ENCODE measurements at places on chromosomes 1 and 21. TPM values are rescaled to one million over a fixed set of nuclear protein-coding genes. Genes with fewer than 3 reads are reported as not detected.
A peak's percentile ranks its signal among the peaks of the same experiment; 100 is the strongest.

DNA sequence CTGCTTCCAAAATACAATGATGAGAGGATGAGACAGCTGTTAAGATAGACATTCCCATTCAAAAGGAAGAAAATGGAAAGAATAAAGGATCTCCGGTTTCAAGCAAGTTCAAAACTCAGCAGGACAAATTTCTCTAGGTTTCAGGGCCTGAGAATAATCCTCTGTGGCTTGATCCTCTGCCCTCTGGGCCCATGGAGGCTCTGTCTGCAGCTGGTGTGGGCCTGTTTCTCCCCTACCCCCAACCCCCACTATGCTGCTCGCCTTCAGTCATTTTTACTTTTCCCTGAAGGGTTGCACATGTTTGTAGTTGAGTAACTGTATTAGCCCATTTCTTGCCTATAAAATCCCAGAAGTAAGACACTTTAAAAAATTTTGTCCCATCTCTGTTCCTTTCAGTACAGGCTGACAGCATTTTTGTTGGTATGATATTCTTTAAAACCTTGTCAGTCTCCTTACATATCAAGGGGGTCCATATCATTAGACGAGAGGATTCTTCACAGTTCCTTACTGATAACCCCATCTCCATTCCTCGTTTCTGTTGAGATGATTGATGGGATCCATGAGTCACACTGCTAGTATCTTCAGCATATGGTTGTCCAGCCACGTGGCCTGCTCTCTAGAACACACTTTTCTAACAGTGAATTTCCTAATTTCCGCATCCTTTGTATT, 10.5 kb downstream of the ZMYM4 start:
- DNase-seq: no peak

- no peak for DNase-seq
These were observed 15.8 kb downstream of the KCNQ4 start for GRCh38 chr1:40799351-40799867.

- DNase-seq: peak; percentile 50
These were observed 36.8 kb downstream of the MAB21L3 start for GRCh38 chr1:116147972-116148371.

DNA sequence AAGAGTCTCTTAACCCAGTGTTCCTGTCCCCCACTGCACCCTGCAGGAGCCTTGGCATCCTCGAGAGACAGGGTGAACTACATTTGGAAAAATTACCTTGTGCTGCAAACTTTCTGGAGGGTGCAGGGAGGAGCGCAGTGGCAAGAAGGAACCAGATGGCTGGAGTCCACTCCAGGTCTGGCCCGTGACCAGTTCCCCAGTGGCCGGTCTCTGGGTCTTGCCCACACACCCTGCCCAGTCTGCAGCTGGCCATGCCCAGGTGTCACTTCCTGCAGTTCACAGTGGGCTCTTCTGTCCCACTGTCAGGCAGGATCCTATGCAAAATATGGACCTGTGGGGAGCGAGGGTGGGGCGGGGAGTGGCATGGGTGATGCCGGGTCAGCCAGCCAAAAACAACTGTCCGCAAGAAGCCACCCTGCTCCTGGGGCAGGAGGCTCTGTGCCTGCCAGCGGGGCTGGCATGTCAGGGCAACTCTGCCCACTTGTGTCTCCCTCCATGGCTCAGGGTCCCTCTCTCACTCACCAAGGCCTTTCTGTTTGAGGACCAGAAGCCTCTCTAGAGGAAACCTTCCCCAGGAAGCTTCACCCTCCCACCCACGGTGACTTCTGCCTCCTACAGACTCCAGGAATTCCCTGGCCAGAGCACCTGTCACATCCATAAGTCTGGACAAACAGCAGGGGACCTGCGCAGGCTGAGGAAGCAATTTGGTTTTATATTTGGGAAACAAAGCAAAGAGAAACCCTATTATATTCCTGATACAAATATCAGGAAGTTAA, 55.6 kb downstream of the KIF21B start:
- no peak for DNase-seq

DNA sequence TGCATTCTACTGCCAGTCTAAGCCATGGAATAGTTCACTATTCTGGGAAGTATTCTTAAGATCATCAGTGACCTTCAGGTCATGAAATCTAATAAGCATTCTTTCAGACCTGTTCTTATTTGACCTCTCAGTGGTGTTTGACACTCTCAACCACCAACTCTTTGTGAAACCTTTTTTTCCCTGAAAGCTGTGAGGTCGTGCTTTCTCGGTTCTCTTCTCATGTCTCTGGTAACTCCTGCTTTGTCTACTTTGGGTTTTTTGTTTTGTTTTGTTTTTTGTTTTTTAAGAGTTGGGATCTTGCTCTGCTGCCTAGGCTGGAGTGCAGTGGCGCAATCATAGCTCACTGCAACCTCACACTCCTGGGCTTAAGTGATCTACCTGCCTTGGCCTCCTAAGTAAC, 56.3 kb downstream of the POU2F1 start:
- DNase-seq: no peak

GRCh38 chr1:166114419-166114818, 52.4 kb downstream of the FAM78B start:
- DNase-seq: no peak

DNA sequence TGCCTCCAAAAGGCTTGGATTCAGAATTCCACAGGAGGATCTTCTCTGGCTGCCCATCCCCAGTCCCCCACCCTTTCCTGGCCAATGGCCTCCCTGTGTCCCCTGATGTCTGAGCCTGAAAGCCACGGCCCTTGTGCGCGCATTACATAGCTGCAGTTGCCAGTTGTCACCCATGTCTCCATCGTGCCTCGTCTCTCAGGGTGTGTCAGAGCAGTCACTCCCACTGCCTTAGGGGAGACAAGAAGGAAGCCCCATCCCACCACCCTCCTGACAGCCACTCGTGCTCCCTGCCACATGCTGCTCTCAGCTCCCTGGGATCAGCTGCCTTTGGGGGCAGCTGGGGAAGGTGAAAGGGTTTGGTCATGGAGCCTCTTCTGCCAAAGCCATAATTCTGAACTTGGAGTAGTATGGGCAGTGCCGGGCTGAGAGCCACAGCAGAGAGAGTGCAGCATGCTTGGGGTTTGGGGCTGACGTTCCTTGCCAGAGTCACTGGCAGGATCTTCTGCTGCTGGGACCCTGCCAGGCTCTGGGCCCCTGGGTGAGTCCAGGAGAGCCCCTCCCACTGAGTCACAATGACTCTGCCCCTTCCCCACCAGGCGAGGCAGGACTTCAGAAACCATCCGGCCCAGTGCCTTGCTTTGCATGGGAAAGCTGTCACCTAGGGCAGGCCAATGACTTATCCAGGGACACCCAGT, 285.9 kb upstream of the VAMP3 start:
- no peak for DNase-seq

Gene PTPN22
- not detected for total RNA-seq

Gene TBX15
- total RNA-seq: not detected

Gene ASPM
- total RNA-seq: 12.3 TPM

Gene ERG
- 98.8 TPM for total RNA-seq

Gene FCRL5
- not detected for total RNA-seq

Gene IL19
- not detected for total RNA-seq

Gene AADACL4
- total RNA-seq: not detected

Gene ATXN7L2
- 1.5 TPM for total RNA-seq
